ENCODE measurements at places on chromosomes 6 and 20.

- DNase-seq, result no peak
These were observed 2.9 kb downstream of the COL20A1 start for GRCh38 chr20:63295846-63296245.

- DNase-seq, result no peak
These were observed 54.7 kb upstream of the SNRPB2 start for GRCh38 chr20:16675001-16675564.

- DNase-seq, result no peak
These were observed 5.4 kb downstream of the FOXF2 start for GRCh38 chr6:1394514-1395463.

DNA sequence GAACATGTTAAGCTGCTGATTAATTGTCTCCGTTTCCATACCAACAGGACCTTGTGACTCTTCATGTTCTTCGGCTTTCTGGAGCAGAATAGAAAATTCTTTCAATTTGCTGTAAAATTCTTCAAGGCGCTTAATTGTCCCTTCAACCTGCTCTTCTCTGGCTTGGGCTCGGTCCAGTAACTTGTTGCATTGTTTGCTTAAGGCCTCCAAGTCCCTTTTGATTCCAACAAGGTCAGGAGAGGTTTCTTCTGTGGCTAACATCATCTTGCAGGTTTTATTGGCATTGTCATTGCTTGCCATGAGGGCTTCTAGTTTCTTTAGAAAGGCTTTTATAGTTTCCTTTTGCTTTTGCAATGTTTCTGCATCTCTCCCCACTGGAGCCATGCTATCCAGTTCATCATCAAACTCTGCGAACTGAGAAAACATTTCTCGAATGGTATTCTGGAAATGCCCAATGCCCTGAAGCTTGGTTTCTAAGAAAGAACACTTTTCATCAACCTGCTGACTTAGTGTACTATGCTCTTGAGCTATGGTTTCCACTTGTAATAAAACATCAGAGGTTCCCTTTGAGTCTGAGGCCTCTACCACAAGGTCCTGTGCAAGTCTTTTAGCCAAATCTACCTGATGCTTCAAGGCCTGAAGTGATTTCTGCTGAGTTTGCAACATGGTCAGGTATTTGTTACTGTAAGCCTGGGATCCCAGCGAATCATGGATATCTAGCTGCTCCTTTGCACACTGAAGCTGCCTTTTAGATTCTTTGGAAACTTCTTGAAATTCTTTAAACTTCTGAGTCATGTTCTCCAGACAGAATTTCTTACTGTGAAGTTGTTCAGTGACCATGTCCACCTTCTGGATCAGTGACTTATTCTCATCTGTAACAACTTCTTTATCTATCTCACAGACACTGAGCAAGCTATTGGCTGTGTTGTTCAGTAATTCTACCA, 90.2 kb downstream of the DST start:
- DNase-seq, result no peak

GRCh38 chr6:46052479-46052878, 36.8 kb upstream of the CLIC5 start:
- no peak for DNase-seq

GRCh38 chr6:572596-573265, 84.2 kb downstream of the HUS1B start:
- no peak for DNase-seq

- DNase-seq, result no peak
These were observed 47.6 kb downstream of the IPCEF1 start for GRCh38 chr6:154308986-154309385.

DNA sequence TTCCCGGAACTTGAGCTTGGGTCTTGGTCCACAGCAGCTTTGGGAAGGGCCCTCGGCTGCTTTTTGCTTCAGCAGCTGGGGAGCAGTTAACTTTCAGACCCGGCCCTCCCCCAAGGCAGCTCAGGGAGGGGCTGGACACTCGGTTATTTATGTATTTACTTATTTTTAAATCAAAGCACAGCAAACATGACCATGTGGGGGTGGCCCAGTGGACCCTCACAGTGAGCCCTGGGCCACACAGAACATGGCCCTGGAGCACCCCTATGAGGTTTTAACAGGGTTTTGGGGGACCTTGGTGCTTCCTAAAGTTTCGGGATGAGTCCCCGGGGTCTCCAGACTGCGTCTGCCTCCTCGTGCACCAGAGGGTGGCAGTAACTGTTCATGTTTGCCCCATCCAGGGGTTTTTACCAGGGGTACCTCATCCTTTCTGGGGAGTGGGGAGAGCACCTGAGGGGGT, 26.6 kb upstream of the NPBWR2 start:
- no peak for DNase-seq

GRCh38 chr6:16725145-16725864, 36.0 kb downstream of the ATXN1 start:
- peak; percentile 92 for DNase-seq

GRCh38 chr6:94045099-94045829, 625.9 kb upstream of the EPHA7 start:
- no peak for DNase-seq

- DNase-seq, result no peak
These were observed 10.2 kb downstream of the NAPB start for GRCh38 chr20:23410916-23411695.

DNA sequence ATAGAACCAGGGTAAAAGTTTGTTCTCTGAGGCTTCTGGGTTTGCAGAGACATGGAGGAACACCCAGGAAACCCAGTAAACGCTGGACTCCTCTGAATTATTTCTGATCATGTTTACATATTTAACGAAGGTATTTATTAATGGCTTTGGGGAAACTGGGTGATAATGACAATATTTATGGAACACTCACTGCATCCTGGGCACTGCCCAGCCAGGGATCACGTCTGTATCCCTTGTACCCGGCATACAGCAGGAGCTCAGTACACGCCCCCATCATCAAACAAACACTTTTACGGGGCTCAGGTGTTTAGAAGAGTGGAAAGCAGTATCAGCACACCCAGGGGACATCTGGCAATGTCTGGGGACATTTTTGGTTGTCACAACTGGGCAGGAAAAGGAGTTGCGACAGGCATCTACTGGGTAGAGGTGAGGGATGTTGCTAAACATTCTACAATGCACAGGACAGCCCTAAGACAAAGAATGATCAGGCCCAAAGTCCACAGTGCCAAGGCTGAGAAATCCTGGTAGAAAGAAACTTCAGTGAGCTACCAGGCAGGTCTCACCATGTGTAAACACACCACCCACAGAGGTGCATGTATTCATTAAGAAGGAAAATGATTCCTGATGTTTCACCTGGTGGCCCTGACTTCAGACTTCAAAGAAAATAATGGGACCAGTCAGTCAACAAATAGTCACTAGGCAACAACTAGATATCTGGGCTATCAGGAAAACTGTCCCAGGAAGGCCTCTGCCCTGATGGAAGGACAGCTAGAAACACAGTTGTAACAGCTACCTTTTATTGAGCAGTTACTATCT, 35.3 kb downstream of the ZMYND8 start:
- DNase-seq, result no peak

GRCh38 chr6:116475141-116475540, 14.0 kb downstream of the CALHM6 start:
- no peak for DNase-seq

- no peak for DNase-seq
These were observed 71.3 kb downstream of the PCSK2 start for GRCh38 chr20:17298171-17298570.

GRCh38 chr6:87736809-87737540, 34.9 kb upstream of the AKIRIN2 start:
- DNase-seq, result no peak

DNA sequence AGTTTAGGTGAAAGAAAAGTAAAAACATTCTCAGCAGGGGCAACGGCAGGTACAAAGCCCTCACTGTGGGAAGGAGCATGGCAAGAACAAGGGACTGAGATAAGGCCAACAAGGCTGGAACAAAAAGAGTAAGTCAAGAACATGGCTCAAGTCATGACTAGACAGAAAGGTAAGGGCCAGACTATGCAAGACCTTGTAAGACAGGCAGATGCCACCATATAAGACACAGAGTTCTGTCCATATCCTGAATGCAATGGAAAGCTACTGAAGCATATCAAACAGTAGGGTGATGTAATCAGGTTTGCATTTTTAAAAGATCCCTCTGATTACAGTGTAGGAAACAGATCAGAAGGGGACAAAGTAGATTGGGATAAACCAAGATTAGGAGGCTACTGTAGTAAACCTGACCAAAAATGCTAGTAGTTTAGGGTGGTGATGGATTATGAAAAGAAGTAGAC, 5.5 kb downstream of the REV3L start:
- DNase-seq, result no peak

DNA sequence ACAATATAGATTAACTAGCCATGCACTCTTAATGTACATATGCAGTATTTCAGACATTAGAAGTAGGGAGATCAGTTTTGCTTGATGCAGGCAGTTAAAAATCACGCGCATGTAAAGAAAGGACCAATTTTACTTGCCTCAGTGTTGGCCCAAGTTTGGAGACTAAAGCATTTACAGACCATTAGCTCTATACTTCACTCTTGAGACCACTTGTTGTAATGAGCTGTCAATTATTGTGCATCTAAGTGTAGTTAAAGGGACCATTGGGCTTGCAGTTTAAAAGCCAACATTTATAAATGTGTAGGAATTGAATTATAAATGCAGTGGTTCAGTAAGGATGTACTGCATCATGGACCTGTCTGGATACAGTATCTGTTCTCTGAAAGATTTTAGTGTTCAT, 53.7 kb downstream of the PLCB4 start:
- no peak for DNase-seq

GRCh38 chr6:104537180-104537579, 322.5 kb downstream of the HACE1 start:
- peak; percentile 47 for DNase-seq

DNA sequence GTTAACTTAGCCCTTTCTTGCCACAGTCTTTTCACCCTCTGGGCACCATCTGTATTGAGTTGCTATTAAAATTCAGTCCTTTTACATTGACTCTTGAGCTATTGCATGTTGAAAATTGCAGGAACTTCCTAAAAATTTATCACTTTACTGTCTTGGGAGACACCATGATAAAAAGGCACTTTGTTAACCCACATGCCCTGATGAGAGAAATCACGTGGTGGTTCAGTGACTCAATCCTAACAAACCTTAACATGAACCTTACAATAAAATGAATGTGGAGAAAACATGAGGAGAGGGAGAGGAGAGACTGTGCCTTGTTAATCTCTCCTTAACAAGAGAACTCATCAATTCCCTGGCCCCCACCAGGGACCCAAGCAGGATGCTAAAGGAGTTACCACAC, 30.8 kb downstream of the GSTA4 start:
- no peak for DNase-seq

DNA sequence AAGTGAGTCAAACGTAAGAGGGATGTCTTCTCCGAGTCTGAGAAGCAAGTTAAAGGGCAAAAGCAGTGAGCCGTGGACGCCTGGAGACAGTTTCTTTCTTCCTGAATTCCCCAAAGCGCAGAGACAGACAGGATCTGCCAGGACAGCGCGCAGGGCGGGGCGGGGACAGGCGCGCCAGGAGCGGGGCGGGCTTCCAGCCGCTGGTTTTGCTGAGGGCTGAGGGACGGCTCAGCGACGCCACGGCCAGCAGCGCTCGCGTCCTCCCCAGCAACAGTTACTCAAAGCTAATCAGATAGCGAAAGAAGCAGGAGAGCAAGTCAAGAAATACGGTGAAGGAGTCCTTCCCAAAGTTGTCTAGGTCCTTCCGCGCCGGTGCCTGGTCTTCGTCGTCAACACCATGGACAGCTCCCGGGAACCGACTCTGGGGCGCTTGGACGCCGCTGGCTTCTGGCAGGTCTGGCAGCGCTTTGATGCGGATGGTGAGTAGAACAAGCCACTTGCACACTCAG, at the start of gene SCGN:
TSS of gene SCGN (plus strand) at position 209 of the 509 bp plus-strand sequence. CDS start at position 398, 189 bp downstream.
- DNase-seq, result no peak

DNA sequence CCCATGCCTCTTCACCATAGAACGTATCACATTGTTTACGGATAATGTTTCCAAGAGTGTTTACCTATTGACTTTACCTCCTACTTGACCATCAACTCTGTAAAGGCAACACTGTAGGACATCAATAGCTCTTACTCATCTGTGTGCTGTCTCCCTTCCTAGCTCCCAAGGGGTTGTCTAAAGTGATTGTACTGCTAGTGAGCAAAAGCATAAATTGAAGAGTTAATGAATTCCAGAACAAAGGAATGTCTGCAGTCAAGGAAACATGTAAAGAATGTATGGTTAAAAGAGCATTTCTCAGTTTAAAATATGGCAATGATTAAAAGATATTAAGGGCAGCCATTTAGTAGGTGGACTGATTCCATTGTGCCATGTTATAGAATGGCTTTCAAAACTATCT, 985.4 kb downstream of the TBC1D32 start:
- no peak for DNase-seq

- no peak for DNase-seq
These were observed 15.2 kb upstream of the NOP56 start for GRCh38 chr20:2637246-2637645.

GRCh38 chr6:39804466-39805065, 12.4 kb downstream of the DAAM2 start:
- DNase-seq, result no peak

Data from GM04503 (cell line).